ENCODE measurements at places on chromosomes 13 and 19.

DNA sequence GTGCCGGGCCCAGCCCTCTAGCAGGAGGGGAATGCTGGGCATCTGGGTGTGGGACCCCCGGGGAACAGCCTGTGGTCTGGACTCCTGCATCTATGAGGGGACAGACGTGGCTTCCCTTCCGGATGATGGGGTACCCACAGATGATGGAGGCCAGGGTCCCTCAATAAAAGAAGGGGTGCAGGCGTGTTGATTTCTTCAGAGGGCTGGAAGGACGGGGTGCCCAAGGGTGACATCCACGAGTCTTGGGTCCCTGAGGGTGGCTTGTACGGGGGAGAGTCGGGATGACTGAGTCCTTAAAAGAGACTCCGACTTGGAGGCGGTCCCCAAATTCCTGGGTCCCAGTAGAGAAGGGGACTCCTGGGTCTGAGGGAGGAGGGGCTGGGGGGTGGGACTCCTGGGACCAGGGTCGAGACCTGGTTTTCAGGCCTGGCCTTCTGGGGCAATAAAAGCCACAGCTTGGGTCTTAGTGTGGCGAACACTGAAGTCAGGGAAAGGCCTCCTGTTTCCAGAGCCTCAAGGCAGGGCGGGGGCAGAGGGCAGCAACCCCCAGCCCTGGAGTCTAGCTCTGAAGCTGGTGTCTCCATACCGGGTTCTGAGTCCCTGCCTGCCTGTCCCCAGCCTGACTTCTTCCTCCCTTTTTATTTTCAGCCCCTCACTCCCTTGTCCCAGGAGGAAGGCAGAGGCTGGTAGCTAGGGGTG lies 459 bp upstream of the GRIN2D start:
- DNase-seq, result no peak

GRCh38 chr13:76737526-76737925 lies 148.7 kb downstream of the KCTD12 start:
- DNase-seq, result no peak

DNA sequence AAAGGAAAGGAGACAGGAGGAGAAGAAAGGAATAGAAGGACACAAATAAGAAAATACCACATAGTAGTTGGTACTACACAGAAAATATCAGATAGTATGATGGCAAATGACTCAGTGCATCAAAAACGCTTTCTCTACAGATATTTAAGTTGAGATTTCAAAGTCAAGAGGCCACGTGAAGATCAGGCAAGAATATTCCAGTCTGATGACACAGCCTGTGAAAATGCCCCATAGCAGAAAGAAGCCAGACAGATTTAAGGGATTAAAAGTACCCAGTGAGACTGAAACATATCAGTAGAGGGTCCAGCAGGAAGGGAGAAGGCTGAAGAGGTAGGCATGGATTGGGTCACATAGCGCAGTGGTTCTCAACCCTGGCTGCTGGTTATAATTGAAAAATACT lies 113.7 kb downstream of the VWA8 start:
- no peak for DNase-seq

GRCh38 chr19:10230173-10230860 lies 814 bp downstream of the S1PR2 start:
- no peak for DNase-seq

- DNase-seq, result no peak
Measured at GRCh38 chr13:75370774-75371173, 111.2 kb downstream of the TBC1D4 start.

DNA sequence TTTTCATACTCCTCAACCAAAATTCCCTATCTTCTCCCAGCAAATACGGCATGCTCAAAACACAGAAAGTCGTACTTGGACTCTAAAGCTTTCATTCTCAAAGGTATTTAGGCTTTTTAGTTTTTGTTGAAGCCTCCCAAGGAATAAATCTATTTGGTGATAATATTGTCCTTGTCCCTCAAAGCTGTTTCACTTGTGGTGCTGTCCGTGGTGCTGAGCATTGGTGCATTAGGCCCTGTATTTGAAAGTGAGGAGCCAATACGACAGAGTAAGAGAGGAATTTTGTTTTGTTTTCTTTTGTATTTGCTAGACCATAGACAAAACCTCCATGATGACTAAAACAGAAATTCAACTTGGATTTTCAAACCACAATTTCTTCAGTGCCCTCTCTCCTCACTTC lies 3.2 kb upstream of the LGALS13 start:
- DNase-seq, result no peak

DNA sequence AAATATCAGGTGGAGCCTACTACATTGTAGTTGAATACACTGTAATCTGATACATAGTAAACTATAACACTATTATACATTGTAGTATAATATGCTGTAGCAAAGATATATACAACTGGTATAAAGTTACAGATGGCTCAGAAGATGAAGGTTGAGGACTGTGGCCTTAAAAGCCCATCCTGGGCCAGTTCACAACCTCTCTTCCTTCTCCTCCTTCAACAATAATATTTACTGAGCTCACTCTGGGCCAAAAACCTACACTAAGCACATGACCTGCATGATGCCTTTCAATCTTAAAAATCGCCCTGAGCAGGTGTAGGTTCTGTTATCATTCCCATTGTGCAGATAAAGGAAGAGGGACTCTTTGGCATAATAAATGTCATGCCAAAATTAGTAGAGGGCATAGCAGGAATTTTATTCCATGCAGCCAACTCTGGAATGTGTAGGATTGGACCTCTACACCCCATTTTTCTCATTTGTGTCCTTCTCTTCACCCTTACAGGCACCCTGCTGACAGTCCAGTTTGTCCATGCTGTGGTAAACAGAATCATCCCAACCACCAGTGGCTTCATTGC lies 14.6 kb upstream of the SIN3B start:
- no peak for DNase-seq

DNA sequence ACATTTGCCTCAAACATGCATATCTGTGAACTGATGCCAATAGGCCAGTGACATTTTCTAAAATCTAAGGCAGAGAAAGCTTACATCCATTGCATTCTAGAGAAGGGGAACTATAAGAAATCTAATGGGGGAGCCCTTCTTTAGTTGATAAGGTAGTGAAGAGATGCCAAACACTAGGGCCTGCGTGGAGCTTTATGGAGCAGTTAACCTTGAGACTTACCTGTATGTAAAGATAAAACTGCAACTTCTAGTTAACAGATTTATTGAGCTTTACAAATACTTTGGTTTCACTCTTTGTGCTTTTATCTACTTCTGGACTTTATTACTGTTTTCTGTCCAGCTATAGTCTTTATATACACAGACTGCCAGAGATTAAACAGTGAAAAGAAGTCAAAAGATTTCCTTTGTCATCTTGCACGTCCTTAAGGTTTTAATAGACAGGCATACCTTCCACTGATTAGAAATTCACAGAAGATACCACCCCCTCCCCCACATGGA lies 457.6 kb downstream of the KLF12 start:
- no peak for DNase-seq

GRCh38 chr19:9793071-9793591 lies 24.6 kb upstream of the ZNF846 start:
- no peak for DNase-seq

DNA sequence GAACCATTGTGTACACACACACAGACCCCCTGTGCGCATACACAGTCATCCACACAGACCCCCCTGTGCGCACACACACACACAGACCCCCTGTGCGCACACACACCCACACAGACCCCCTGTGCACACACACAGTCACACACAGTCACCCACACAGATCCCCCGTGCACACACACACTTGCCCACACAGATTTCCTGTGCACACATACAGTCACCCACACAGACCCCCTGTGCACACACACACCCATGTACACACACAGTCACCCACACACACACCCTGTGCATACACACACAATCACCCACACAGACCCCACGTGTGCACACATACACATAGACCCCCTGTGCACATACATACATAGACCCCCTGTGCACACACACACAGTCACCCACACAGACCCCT lies 106.1 kb downstream of the HSPH1 start:
- DNase-seq, result no peak

GRCh38 chr19:4066682-4067395 lies at the start of gene ZBTB7A:
Gene ZBTB7A, minus strand, starts transcription at chr19:4066899. Its CDS starts 11,667 bp downstream, at chr19:4055232.
- DNase-seq, result peak; percentile 85

DNA sequence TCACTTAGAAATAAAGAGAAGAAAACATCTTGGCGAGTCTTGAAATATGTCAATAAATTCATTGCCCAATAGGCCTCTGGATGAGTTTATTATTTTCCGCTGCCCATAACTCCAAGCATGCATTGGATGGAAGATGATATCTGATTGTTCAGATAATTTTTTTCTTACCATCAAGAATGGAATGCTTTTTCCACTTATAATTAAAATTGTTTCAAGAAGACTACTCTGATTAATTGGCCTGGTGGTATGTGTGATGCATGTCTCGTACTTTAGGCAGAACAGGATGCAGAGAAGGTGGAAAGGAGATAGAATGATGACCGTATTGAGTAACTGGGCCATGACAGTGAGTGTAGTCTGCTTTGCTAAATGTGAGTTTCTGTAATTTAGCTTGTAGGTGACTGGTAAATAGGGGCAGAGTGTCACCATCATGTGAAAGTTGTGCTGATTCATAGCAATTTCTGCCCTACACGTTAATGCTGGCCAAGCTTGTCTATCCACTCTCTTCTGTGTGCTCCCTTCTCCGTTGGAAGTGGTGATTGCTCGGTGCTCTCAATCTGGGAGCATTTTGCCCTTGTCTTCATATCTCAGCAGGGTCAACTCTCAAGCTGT lies 13.5 kb upstream of the SPATA13 start:
- DNase-seq, result no peak

DNA sequence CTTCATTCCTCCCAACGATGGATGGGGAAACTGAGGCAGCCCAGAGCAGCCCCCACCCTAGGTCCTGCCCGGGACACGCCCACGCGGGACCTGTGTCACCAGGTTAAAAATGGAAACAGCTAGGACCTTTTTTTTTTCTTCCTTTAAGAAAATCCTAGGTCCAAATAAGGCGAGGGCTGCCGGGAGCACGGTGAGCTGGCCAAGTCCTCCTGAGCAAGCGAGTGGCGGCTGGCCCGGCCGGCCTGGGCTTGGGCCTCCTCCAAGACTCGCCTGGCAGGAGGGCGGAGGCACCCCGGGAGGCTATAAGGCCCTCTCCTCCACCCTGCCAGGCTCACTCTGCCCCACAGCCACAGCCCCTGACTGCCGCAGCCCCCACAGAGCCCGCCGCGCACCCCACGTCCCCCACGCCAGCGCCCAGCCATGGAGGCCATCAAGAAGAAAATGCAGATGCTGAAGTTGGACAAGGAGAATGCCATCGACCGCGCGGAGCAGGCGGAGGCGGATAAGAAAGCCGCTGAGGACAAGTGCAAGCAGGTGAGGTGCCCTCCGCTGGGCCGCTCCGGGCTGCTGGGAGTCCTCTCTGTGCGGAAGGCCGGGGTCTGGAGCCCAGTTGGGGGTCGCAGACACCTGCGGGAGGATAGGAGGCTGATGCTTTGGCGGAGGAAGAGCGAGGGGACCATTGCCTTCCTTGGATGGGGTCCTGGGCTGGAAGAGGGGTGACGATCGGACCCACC lies 8.9 kb upstream of the TPM4 start:
- DNase-seq, result no peak

GRCh38 chr19:7200736-7201135 lies 93.5 kb downstream of the INSR start:
- no peak for DNase-seq

GRCh38 chr13:99843872-99844271 lies 127.7 kb downstream of the ZIC5 start:
- DNase-seq, result no peak

GRCh38 chr13:60150538-60150937 lies 13.2 kb downstream of the DIAPH3 start:
- DNase-seq, result no peak

DNA sequence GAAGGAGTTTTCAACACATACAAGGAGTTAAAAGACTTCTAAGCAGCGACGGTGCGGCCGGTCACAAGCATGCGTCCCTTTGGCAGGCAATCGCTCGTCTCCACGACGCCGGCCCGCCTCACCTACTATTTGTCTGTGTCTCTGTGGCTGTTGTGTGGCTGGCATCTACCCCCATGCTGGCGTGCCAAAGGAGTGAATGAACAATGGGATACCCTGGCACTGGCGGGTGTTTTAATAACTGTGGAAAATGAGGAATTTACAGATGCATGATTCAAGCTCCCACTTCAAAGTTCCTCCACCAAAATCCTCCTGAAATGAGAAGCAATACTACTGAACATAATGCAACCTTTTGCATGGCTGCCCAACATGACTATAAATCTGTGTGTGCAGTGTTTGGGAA lies 176.6 kb downstream of the KLF5 start:
- no peak for DNase-seq

DNA sequence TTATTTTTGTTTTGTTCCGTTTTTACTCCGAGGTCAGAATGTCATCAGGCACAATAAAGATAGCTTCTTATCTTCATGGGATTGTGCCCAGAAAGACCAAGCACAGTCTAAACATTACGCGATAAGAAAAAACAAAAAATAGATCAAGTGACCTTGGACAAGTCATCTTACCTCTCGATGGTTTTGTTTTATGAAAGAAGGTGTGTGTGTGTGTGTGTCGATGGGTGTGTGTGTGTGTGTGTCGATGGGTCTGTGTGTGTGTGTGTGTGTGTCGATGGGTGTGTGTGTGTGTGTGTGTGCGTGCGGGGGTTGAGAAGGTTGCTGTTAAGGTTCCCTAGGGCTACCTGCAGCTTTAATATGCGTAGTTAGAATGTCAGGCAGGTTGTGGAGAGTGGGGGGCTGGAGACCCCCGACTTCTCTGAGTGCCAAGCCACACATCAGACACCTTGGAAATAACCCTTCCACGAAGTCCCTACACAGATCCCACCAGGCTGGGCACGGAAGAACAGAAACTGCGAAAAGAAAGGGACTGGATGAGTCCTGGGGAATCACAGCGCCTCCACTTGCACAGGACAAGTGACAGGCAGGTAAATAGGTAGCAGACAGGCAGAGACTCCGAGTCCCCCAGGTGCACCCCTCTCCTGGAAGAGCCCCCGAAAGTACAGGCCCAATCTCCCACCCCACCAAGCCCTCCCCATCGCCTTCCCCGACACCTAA lies 458 bp upstream of the ATP8A2 start:
- DNase-seq, result no peak

DNA sequence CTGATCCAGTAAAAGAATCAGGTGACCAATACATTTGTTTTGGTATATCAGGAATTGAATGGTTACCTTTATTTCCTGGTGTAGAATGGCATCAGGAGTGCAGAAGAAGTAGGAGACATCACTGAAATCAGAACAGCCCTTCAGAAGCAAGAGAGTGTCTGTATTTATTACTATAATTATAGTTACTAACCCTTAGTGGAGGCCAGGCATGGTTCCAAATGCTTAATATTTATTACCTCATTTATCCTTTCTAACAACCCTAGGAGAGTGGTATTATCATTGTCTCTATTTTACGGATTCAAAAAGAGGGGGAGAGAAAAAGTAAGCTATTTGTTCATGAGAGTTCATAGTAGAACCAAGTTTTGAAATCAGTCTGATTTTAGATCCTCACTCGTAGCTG lies 1292.9 kb downstream of the PCDH9 start:
- no peak for DNase-seq
